ENCODE measurements at places on chromosomes 1 and 21.

GRCh38 chr1:61190618-61191432 lies 108.5 kb downstream of the NFIA start:
- no peak for DNase-seq

- no peak for DNase-seq
Measured at GRCh38 chr1:150234309-150234565, 1.7 kb downstream of the ANP32E start.

- DNase-seq = no peak
Measured at GRCh38 chr1:208485512-208485911, 241.3 kb upstream of the PLXNA2 start.

- DNase-seq = no peak
Measured at GRCh38 chr1:238753252-238753651, 633.1 kb upstream of the CHRM3 start.

DNA sequence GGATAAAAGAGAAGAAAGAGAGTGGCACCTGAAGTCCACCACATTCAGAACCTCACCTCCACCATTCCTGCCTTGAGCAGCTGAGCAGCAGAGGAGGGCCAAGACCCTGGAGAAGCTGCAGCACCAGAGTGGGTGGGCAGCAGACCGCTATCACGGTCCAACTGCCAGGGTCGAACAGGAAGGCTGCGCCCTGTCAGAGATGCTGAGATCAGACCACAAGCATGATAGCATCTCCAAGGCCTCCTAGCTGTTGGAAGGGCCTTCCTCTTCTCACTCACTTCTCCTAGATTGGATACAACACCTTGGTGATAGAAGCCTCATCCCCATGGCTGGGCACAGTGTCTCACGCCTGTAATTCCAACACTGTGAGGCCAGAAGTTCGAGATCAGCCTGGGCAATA lies 12.1 kb upstream of the SLC45A3 start:
- DNase-seq = no peak

GRCh38 chr1:27660300-27660835 lies 11.6 kb downstream of the IFI6 start:
- DNase-seq = no peak
